ENCODE measurements at places on chromosomes 7 and 10. TPM values are rescaled to one million over a fixed set of nuclear protein-coding genes. Genes with fewer than 3 reads are reported as not detected.

PHKG1 gene
- polyA plus RNA-seq, result 2.1 TPM

DNA sequence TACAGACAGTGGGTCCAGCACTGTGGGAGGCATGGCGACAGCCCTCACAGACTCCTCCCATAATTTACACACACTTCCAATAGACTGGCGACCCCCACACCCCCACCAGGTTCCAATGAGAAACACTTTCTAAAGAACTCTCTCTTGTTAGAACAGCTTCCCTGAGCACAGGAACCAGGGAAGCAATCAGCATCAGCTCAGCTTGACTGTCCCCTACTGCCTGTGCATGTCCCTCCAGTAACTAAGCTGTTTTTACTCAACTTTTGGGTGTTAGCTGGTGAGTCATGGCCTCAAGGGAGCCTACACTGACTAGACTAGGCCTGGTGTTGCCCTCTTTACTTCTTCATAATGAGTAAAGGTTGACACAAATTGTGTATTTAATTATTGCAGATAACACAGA lies 32.6 kb upstream of the HERPUD2 start:
- no peak for DNase-seq

DNA sequence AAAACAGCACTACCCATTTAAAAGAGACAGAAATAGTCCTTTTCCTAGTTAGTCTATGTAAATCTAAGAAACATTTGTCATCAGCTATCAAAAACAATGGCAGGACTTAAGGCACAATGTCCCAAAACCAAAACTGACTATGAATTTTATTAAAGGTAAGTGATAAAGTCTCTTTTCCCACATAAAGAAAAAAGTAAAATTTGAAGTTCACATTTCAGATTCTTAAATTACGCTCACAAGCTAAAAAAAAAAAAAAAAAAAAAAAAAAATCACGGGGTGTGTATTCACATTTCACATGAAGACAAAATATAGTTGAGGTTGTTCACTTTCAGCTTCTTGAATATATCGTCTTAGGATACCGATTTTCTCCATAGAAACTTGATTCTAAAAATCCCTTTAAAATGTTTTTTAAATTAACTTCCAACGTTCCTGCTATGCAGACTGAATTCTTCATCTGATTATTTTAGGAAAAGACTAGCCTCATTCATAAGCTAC lies 1.6 kb downstream of the P4HA1 start:
- no peak for DNase-seq

DNA sequence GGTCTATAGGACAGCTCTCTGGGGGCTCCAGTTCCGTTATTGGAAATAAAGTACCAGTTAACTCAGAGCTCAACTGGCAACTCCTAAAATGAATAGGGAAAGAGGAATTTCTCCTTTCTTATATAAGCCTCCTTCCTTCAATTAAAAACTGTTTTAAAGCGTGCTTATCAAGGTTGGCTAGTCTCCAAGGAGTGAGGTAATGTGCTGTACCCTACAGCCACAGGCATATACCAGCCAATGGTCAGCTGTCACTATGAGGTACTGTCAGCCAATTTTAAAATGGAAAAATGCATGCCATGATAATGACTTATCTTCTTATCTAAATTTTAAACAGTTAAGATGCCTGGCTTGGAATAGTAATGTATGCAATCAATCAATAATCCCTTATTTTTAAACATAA lies 76.2 kb downstream of the PLCE1 start:
- DNase-seq, result no peak

GRCh38 chr7:52830801-52831200 lies 204.6 kb upstream of the POM121L12 start:
- DNase-seq, result no peak

All from testis (tissue), 5 donors.